Type B pancreatic cell (in vitro differentiated cells): ENCODE measurements at places on chromosomes 12 and 14.
A peak's percentile ranks its signal among the peaks of the same experiment; 100 is the strongest.

GRCh38 chr14:55713486-55713885 lies 133.5 kb downstream of the KTN1 start:
- no peak overlapping the region for H3K27ac ChIP-seq
- DNase-seq: no peak
- H3K36me3 ChIP-seq: peaks cover under 1% of the 10 kb centered on the region
- H3K4me3 ChIP-seq: no peak overlapping the region
- peaks cover under 1% of the 10 kb centered on the region for H3K4me1 ChIP-seq
- H3K27me3 ChIP-seq: no peaks in the 10 kb centered on the region

- peaks cover 6% of the 10 kb centered on the region for H3K27me3 ChIP-seq
- no peak for DNase-seq
- H3K4me1 ChIP-seq: no peaks in the 10 kb centered on the region
- H3K36me3 ChIP-seq: no peaks in the 10 kb centered on the region
Observed at GRCh38 chr14:101374373-101375338, 186.6 kb upstream of the DIO3 start.

GRCh38 chr12:95829395-95829794 lies 29.4 kb upstream of the SNRPF start:
- DNase-seq: no peak
- no peaks in the 10 kb centered on the region for H3K4me1 ChIP-seq
- H3K4me3 ChIP-seq: no peak overlapping the region
- no peak overlapping the region for H3K27ac ChIP-seq

- peaks cover 5% of the 10 kb centered on the region for H3K4me1 ChIP-seq
- no peak overlapping the region for H3K4me3 ChIP-seq
- no peaks in the 10 kb centered on the region for H3K36me3 ChIP-seq
- no peak overlapping the region for H3K27ac ChIP-seq
- no peaks in the 10 kb centered on the region for H3K27me3 ChIP-seq
Observed at GRCh38 chr14:64324895-64325294, 30.7 kb upstream of the ESR2 start.

DNA sequence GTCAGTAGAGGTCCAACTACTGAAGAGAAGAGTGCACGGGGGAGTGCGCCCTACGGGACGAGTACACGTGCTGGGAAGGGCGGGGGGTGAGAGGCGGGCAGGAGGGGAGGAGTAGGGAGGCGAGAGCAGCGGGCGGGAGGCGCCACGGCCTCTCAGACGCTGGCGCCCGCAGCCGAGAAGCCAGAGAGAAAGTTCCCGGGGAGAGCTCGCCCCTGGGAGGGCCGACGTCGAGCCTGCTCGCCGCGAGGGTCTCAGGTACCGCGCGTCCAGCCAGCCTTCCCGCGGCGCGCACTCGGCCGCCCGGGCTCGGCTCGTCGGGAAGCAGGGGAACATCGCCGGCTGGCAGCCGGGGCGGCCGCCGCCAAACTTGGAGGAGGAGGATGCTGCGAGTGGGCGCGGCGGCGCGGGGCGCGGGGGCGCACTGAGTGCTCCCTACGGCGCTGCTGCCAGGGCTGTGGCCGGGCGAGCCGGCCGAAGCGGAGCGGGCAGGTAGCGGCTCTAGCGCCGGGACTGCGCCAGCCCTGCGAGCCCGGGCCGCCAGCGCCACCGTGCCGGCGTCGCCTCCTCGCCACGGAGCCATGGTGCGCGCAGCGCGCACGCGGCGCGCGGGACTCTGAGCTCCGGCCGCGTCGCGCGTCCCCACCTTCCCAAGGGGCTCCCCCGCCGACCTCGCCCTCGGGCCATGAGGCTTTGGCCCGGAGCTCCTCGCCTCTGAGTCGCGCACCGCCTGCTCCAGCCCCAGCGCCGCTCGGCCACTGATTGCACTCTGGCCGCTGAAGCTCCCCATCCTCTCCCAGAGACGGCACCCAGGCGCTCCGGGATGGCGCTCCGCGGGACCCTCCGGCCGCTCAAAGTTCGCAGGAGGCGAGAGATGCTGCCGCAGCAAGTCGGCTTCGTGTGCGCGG lies at the start of gene SLC24A4:
Gene SLC24A4, plus strand, starts transcription at position 155 of the 905 bp plus-strand sequence. Its CDS starts 666 bp downstream, at position 821.
- H3K4me1 ChIP-seq: no peaks in the 10 kb centered on the region
- no peak for DNase-seq
- H3K27me3 ChIP-seq: peaks cover 95% of the 10 kb centered on the region
- H3K27ac ChIP-seq: no peak within 1 kb of the TSS

- H3K36me3 ChIP-seq: peaks cover 22% of the 10 kb centered on the region
- no peak for DNase-seq
- no peak overlapping the region for H3K4me3 ChIP-seq
- H3K27ac ChIP-seq: no peak overlapping the region
Observed at GRCh38 chr12:109513977-109514376, 36.5 kb downstream of the UBE3B start.

DNA sequence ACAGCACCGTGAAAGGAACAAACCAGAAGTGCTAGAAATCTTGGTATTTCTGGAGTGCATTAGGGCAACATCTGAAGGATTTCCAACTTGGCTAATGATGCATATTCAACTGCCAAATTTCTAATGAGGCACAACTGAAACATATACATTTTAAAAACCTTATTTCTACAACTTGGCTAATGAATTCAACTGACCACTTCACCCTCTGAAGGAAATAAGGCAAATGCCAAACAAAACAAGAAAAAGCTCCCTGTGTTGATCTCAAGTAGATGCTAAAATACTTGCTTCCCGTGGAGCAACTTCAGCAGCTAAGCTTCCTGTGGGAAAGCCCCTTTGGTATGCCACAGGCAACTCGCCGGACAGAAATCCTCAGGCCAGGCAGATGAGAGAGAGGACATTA lies 167.1 kb downstream of the TTC7B start:
- no peak overlapping the region for H3K27ac ChIP-seq
- no peak overlapping the region for H3K4me3 ChIP-seq
- H3K27me3 ChIP-seq: no peaks in the 10 kb centered on the region
- H3K4me1 ChIP-seq: no peaks in the 10 kb centered on the region

GRCh38 chr12:88844426-88844825 lies 264.2 kb upstream of the KITLG start:
- no peaks in the 10 kb centered on the region for H3K36me3 ChIP-seq
- DNase-seq: no peak
- no peak overlapping the region for H3K27ac ChIP-seq
- H3K4me3 ChIP-seq: no peak overlapping the region
- H3K4me1 ChIP-seq: no peaks in the 10 kb centered on the region

DNA sequence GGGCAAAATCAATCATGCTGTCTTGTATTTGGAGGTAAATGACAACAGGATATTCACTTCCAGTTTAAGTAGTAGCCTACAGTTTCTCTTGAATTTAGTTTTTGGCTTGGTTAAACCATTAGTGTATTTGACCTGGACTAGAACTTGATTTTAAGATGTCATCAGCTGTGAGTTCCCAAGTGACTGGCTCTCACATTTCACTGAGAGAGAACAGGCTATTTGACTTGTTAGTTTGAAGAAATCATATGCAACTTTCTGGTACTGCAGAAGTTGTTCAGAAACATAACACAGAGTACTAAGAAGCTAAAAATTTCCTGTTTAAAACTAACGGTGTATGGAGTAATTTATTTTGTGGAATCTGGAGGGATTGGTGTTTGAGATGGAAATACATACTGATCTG lies 22.3 kb downstream of the MNAT1 start:
- H3K4me1 ChIP-seq: peaks cover 48% of the 10 kb centered on the region
- H3K36me3 ChIP-seq: peaks cover 12% of the 10 kb centered on the region
- H3K27me3 ChIP-seq: no peaks in the 10 kb centered on the region
- H3K27ac ChIP-seq: no peak overlapping the region

DNA sequence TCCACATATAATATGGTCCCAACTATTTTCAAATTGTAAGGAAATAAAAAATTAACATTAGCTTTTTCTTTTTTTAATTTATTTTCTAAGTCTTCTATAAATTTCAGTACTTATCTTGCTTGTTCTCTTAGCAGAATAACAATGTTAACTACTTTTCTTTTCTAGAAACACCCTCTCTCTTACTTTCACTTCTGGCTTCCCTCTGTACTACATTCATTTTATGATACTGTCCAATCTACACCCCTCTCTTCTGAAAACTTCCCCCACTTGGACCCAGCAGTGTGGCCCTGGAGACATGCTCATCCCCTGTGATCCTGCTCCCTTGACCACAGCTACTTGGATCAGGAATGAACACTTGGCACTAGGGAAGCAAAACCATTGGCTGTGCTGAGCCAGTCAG lies 15.7 kb downstream of the SGPP1 start:
- peaks cover 20% of the 10 kb centered on the region for H3K36me3 ChIP-seq
- DNase-seq: no peak
- H3K4me3 ChIP-seq: no peak overlapping the region
- H3K27me3 ChIP-seq: no peaks in the 10 kb centered on the region
- H3K27ac ChIP-seq: no peak overlapping the region
- no peaks in the 10 kb centered on the region for H3K4me1 ChIP-seq

GRCh38 chr12:6083601-6084000 lies 40.9 kb downstream of the VWF start:
- peaks cover 3% of the 10 kb centered on the region for H3K36me3 ChIP-seq
- DNase-seq: no peak
- H3K27me3 ChIP-seq: peaks cover 4% of the 10 kb centered on the region
- H3K4me3 ChIP-seq: peak overlapping the region; percentile 69
- peak overlapping the region; percentile 91 for H3K27ac ChIP-seq

DNA sequence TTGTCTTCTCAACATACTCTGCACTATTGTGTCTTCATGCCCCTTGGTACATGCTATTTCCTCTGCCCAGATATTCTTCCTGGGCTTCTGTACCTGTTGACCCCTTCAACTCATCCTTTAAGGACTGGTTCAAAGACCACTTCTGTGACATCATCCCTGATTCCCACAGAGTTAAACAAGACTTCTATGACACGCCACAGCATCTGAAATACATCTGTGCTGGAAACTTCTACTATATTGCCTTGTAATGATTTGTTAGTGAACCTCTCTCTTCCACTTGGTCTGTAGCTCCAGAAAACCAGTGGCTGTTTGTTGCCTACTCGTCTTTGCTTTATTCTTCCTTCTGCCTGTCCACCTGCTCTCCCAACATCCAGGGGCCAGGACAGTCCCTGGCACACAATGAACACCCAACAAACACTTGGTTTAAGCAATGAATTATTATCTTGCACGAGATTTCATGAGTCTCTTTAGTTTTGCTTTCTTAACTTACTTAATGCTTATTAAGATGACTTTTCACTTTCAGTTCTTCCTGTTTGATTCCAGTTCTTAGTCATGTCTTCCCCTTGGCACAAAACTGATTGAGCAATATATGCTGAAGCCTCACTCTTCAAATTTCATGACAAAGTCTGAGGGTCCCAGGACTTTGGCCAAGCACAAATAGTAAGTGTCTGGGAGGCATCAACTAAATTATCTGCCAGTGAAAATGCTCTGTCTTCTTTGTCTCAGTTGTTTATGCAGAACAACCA lies 485.9 kb downstream of the APAF1 start:
- H3K4me3 ChIP-seq: no peak overlapping the region
- H3K4me1 ChIP-seq: no peaks in the 10 kb centered on the region
- H3K36me3 ChIP-seq: no peaks in the 10 kb centered on the region
- no peak for DNase-seq
- H3K27me3 ChIP-seq: no peaks in the 10 kb centered on the region
